ENCODE measurements at places on chromosomes 7 and 10. TPM values are rescaled to one million over a fixed set of nuclear protein-coding genes. Genes with fewer than 3 reads are reported as not detected.

AZGP1 gene
- not detected for total RNA-seq

DNA sequence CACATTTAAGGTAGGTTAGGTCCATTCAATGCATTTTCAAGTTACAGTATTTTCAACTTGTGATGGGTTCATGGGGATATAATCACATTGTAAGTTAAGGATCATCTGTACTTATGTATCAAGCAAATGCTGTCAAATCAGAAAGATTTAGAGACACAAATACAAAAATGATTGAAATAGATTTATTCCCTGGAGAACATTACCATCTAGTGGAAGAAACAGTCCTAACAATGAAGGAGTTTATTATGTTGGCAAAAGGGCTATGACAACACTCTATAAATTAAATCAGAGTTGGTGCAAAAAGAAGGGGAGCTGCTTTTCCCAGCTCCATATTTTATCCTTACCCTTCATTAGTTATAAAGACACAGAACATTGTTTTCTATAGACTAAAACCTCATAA is 69.0 kb downstream of the PRSS58 start:
- no peak overlapping the region for H3K27ac ChIP-seq
- no peak overlapping the region for H3K4me3 ChIP-seq
- no peaks in the 10 kb centered on the region for H3K27me3 ChIP-seq

SPDYE5 gene
- total RNA-seq, result not detected

ARHGEF35 gene
- 4.4 TPM for total RNA-seq

DNA sequence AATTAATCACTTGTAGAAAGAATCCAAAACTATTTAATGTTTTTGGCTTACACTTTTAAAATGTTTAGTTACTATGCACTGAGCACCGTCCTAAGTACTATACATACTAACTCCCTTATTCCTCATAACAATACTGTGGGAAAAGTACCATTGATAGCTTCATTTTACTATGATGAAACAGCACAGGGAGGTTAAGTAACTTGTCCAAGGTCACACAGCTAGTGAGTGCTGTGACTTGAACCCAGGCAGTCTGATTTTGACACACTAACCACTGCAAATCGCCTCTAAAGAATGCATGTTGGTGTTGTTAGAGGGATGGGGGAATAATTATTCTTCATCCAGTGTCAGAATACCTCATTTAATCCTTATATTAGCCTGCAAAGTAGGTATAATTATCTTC is 1.9 kb upstream of the RELN start:
- DNase-seq, result no peak
- no peaks in the 10 kb centered on the region for H3K36me3 ChIP-seq
- H3K4me1 ChIP-seq, result peaks cover 4% of the 10 kb centered on the region
- H3K27me3 ChIP-seq, result peaks cover 26% of the 10 kb centered on the region
- no peak overlapping the region for H3K4me3 ChIP-seq

- DNase-seq, result no peak
- no peak overlapping the region for H3K4me3 ChIP-seq
- H3K36me3 ChIP-seq, result no peaks in the 10 kb centered on the region
Measured at GRCh38 chr7:123327661-123328060, 127.9 kb upstream of the SLC13A1 start.

DNA sequence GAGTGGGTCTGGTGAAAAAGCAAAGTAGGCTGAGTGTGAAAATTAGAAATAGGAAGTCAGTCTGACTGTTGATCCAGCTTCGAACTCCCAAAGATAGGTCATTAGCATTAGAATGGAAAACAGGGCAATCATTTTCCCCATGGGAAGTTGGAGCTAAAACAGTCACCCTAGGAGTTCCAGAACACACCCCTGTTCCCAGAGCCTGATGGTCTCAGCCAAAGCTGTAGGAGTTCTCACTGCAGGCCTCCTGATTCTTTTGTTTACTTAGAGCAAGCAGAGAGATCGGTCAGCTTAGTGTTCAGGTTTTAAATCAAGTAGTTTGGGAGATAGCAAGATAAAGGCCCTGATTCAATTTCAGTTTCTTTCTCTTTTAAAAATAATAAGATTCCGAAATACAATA is 28.8 kb upstream of the JCAD start:
- H3K27me3 ChIP-seq, result no peaks in the 10 kb centered on the region
- peaks cover 5% of the 10 kb centered on the region for H3K4me1 ChIP-seq
- H3K4me3 ChIP-seq, result no peak overlapping the region
- no peaks in the 10 kb centered on the region for H3K36me3 ChIP-seq

SCIN gene
- 0.27 TPM for total RNA-seq

Data from astrocyte (in vitro differentiated cells and primary cell).